ENCODE measurements at places on chromosomes 1 and 21.

GRCh38 chr1:150066838-150067183 is 765 bp upstream of the VPS45 start:
- no peak for DNase-seq

DNA sequence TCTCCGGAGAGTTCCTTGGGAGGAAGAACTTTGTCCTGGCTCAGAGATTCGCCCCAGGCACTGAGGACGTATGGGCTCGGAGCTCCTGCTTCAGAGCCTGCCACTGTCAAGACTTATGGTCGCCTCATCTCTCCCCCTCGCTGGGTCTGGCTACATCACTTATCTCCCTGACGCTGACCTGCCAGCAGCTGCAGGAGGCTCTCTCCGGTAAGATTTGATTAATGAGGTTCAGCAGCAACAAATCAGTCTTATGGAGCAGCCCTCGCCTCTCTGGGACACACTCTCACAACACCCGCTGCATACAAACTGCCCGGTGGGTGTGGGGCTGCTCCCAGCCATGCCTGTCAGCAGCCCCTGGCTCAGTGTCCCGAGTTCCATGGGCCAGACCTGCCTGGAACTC is 297.8 kb downstream of the RRAGC start:
- DNase-seq = peak; percentile 34

- DNase-seq = no peak
Observed at GRCh38 chr21:9837946-9838737, 683.2 kb upstream of the TPTE start.

GRCh38 chr1:40344597-40344996 is 27.5 kb upstream of the COL9A2 start:
- DNase-seq = no peak

DNA sequence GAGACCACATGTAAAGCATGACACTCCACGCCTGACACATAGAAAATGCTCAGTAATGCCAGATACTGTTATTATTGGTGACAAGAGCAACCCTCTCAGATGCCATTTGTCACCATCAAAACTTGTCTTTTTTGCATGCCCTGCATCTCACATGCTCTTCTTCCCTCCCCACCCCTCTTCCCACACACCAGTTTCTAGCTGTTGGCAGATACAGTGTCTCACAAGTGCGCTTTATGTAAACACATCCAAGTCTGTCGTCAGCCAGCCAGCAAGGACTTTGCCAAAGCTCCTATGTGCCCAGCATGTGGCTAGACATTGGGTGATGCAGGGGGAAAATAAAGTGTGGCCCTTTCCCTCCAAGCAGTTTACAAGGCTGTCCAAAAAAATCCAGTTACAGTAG is 44.9 kb upstream of the EPHA8 start:
- no peak for DNase-seq

DNA sequence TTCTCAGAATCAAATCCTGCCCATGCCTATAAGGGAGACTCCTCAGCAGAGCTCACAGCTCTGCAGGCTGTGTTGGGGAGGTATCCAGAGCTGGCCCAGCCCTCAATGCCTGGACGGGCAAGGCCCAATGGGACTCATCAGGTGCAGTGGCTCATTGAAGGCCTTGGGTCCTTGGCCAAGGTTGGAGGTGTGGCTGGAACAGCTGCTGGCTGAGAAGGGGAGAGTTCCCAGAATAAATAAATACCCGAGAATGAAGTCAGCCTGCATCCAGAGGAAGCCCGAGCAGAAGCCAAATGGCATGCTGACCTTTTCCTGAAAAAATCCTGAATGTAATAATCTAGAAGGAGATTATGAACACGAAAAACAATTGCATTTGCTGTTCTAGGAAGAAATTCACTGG is 25.2 kb upstream of the IKBKE start:
- peak; percentile 76 for DNase-seq

DNA sequence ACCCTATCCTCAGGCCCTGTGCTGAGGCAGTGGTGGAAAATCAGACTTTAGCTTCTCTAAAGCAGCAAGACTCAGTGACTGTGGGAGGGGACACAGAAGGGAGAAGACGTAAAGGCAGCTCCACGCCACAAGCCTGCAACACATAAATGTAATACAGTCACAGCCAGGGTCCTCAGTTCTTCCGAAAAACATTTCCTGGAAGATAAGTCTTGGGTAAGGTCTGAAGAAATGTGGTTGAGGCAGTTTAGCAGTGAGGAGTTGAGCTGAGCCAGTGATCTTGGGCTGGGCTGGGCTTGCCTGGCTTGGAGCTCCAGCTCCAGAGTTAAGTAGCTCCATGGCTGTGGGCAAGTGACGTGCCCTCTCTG is 127.8 kb upstream of the ADAR start:
- no peak for DNase-seq

DNA sequence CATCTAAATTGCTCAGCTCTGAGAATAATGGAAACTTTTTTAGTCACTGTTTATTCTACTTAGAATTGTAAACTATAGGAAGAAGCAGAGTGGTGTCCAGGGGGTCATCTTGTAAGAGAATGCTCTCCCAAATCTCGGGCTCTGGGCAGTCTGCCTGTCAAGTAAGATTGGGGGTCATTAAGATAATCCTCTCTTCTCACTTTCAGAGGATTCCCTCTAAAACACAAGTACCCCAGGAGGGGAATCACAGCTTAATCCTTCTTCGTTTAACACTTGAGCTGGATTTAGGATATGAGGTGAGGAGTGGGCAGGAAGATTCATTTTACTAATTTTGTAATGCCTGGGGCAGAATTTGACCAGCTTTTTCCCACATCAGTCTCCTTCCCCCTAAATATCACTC is 81.2 kb downstream of the RPS6KA1 start:
- no peak for DNase-seq

GRCh38 chr1:69827732-69828131 is 260.0 kb downstream of the LRRC7 start:
- no peak for DNase-seq

DNA sequence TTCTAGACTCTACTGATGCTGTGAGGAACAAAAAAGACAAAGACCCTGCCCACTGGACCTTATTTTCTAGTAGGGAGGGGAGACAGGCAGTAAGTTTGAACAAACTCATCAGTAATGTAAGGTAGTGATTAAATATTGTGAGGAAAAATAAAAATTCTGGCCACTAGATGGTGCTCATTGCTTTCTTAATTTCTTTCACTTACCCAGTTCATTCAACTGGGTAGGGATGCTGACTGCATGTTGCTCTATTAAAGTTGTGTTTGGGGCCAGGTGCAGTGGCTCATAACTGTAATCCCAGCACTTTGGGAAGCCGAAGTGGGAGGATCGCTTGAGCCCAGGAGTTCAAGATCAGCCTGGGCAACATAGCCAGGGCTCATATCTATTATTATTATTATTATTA is 6.3 kb upstream of the KYAT3 start:
- DNase-seq = no peak

GRCh38 chr21:17200250-17200649 is 312.6 kb upstream of the CXADR start:
- no peak for DNase-seq

DNA sequence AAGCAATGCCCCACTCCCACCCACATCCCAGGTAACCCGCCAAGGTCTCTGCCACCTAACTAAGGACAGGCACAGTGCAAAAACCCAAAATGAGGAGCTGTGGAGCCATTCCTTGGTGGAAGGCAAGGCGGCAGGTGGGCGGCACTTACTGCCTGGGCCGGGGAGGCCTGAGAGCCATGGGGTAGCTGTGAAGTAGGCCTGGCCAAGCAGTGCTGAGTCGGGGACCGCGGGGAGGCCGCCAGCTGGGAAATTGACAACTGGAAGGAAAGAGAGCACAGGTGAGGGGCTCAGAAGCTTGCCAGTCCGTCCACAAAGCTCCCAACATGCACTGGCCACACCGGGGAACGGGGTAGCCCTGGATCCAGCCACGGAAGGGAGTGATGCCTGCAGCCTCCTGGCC is 85.3 kb downstream of the NPHP4 start:
- no peak for DNase-seq

GRCh38 chr1:15874471-15874870 is 27.0 kb downstream of the SPEN start:
- no peak for DNase-seq

DNA sequence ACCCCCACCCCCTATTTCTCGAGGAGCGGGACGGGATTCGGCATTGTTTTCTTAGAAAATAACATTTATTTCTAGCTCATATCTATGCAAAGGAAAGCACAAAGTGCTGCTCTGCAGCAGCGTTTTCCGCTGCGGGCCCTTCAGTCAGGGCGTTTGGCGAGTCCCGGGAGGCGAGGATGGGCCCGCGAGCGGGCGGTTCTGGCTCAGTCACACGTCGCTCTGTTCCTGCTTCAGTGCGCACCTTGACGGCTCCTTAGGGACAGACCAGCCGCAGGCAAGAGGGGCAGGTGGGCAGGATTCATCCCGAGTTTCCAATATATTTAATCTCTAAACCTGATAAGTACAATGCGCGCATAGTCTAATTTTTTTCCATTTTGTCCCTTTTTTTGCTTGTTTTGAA is 5.7 kb downstream of the DMRTA2 start:
- no peak for DNase-seq

DNA sequence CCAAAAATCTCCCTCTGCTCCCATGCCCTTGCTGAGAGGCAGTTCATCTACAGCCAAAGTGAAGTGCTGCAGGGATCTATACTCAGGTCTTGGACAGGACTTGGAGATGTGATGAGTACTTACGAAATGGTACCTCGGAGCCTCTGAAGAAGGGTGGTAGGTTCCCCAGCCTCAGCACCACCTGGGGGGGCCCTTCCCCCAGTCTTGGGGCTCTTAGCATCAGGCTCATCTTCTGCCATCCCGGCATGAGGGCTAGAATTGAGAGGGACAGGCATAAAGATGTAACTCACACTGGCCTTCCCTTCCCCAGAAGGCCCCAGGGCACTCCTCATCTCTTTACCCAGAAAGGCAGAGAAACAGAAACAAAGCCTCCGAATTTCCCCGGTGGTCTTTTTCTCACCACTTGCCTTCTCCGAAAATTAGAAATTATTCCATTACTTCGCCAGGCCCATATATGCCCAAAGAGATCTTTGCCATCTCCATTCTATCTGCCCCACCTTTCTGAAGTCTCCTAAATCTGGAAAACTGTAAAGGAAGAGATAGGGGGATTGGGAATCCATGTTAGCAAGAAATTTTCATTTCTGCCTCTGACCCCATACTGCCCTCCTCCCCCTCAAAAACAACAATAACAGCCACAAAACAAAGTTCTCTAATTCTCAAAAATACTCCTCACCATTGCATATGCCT is 827 bp downstream of the RFX5 start:
- no peak for DNase-seq

DNA sequence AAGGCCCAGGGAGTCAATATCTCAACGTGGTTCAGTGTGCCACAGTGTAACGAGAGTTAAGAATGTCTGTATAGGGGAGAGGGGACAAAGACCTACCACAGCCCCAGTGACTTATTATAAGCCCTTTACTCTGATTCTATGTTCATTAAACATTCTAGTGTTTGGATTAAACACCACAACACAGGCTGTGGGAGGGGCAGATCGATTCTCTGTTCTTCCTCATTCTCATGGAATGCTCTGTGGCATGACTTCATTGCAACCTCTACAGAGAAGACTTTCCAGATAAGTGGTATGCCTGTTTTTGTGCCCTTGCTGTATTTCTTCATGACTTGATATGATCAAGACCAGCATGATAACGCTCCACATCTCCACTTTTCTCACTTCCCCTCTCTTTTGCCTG is 39.0 kb upstream of the CD5L start:
- DNase-seq = no peak

GRCh38 chr1:22508329-22508728 is 55.0 kb upstream of the EPHA8 start:
- DNase-seq = no peak
